ENCODE measurements at places on chromosomes 2 and 18.

DNA sequence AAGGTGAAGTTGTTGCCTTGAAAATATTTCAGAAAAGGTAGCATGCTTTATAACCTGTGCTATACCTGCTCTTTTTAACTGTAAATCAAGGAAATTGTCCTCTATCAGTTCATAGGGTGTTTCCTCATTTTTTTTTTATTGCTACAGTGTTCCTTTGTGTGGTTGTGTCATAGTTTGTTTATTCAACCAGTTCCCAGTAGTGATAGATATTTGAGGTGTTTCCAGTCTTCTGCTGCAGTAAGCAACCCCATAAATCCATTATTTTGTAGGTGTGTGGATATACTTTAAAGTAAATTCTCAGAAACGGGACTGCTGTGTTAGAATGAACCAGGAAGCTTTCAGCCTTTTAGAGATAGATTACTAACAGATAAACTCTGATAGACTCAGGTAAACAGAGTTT lies 39.6 kb downstream of the SEMA4F start:
- DNase-seq: no peak

DNA sequence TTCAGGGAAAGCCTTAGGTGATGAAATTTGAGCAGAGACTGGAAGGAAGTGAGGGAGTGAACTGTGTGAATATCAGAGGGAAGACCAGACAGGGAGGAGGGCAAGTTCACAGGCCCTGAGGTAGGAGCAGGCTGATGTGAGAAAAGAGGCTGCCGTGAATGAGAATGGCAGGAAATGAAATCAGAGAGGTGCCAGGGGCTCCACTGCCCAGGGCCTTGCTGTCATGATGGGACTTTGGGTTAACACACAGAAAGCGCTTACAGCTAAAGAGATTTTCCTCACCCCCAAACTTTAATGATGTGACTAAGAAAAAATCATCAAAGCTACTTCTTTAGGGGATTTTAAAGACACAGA lies 53.8 kb downstream of the MARCHF4 start:
- DNase-seq: no peak

- peak; percentile 8 for DNase-seq
These were observed 56.0 kb downstream of the HAUS1 start for GRCh38 chr18:46160050-46160798.

DNA sequence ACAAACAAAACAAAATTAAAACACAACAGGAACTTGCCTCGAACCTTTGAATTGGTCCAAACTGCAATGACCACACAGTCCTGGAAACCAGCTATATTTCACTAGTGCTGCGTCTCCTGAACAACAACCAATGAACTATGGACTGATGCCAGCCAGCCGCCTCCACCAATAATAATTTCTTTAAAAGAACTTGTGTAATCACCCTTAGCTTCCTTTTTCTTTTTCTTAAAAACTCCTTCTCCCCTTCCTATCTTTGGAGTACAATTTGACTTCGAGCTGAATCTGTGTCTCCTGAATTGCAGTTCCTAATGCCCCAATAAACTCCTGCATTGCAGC lies 1.6 kb upstream of the CXXC1 start:
- DNase-seq: no peak

DNA sequence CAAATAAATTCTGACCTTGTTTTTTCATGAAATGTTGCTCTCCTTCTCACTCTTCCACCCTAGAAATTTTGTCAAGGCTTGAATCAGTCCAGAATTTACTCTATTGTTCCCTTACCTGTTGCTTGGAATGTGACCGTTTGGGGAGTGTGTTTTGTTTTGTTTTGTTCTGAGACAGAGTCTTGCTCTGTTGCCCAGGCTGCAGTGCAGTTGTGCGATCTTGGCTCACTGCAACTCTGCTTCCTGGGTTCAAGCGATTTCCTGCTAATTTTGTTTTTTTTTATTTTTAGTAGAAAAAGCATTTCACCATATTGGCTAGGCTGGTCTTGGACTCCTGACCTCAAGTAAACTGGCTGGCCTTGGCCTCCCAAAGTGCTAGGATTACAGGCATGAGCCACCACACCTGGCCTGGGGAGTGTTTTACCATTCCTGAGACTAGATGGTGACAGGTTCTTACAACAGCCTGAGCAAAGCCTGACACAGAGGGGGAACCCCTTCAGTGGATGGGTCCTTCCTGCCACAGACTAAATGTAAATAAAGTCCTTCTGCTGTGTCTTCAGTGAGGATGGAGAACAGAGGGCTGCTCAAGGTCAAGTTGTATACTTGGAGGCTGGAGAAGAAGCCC lies 52.0 kb downstream of the HAUS1 start:
- DNase-seq: no peak

GRCh38 chr18:51279367-51279984 lies 82.0 kb upstream of the MEX3C start:
- no peak for DNase-seq

DNA sequence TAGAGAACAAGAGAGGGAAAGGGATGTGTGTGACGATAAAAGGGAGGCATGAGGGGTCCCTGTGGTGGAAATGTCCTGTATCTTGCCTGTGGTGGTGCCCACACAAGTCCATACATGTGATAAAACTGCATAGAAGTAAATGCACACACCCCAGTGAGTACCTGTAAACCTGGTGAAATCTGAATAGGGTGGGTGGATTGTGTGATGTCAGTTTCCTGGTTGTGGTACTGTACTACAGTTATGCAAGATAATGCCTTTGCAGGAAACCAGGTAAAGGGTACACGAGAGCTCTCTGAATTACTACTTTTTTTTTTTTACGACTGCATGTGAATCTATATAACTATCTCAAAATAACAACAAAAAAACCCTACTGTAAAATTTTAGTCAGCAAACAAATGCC lies 22.1 kb downstream of the SERPINE2 start:
- DNase-seq: no peak

DNA sequence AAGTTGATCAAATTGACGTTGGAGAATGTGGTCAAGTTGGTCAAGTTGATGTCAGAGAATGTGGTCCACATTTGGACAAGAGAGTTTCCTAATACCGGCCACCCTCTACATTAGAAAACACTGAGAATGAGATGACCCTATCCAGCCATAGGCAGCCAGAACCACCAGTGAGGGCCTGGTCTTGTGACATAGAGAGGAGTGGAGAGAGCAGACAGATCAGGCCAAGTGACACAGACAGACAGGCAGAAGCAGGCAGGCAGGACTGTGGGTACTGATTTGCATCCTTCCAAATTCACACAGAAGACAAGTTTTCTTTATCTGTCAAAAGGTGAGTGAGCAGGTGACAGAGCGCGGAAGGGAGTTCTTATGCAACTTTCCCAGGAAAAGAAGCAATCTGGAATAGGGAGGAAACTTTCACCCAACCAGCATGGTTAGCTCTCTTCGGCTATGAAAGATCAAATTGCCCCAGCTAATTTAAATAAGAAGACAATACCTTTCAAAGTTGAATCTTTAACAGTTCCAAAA lies 109.1 kb upstream of the PID1 start:
- no peak for DNase-seq

DNA sequence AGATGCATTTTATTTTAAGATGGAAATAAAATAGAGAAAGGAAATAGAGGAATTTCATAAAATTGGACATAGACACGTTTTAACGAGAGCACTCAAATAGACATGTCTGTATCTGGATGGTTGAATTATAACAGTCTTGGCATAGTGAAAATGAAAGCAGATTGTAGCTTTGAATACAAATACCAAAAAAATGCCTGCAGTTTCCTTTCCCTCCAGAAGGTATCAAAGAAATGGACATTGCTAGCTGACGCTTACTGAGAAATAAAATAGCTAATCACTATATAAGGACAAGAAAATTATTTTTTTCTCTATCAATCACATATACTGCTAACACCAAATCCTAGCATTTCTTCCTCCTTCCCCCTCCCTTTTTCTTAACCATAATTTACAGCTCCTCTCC lies 11.4 kb upstream of the MAPRE2 start:
- DNase-seq: no peak

DNA sequence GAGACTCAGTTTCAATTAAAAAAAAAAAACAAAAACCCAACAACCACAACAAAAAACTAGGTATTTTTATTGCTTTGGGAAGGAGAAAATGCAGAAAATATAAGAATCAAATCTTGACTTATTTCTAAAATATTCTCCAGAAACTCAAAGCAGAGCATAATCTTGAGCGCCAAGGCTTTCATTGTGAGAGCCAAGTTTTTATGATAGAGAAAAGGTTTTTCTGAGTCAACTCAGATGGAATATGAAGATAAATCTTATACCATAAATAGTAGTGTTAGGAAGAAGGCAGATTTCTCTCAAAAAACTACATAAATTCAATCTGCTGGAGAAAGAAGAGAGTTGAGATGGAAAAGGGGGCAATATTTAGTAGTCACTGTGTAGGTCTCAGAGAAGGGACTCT lies 121.2 kb upstream of the OSR1 start:
- no peak for DNase-seq

- DNase-seq: peak; percentile 64
These were observed 42.5 kb downstream of the ZEB2 start for GRCh38 chr2:144477281-144477956.

- no peak for DNase-seq
These were observed 27.9 kb upstream of the GLI2 start for GRCh38 chr2:120707816-120708215.

- no peak for DNase-seq
These were observed 14.3 kb downstream of the KCNG2 start for GRCh38 chr18:79812052-79812451.

DNA sequence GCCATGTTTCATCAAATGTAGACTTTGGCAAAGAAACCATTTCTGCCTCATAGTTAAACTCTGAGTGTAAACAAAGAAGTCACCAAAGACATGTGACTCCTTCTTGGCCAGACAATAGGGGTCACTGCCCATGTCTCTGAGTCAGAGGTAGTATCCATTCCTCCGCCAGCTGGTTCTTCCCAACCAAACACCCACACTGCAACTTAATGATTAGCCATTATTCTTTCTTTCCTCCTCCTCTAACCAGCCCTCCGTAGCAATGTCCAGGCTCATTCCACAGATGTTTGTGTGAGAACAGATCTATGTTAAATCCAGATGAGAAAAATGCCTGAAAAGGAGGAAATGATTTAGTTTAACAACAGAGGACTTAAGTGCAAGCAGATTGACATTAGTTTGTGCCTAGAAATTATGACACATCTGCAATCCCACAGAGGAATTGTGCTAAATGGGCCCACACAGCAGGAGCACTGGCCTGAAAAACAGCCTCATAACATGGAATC lies 127.9 kb upstream of the SH3BP4 start:
- DNase-seq: peak; percentile 94

GRCh38 chr2:31937741-31938140 lies 73.1 kb downstream of the MEMO1 start:
- peak; percentile 52 for DNase-seq

All from fibroblast of skin of right biceps (primary cell).